ENCODE measurements at places on chromosomes 7 and 10.

DNA sequence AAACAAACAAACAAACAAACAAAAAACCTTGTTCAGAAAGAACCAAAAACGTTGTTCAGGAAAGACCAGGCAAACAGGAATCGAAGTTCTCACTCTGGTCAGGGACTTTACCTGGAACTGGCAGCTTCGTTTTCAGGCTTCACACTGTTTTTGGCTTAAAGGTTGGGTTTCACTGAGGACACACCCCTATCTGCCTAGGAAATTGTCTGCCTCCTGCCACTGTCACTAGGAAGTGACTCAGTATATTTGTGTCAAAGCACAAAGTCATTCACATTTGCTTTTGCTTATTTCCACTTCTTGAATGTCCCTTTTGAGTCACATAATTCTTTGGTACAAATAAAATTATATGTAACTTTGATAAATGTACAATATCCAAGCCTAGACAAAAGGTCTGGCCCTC, 37.9 kb downstream of the PNLIPRP3 start:
- DNase-seq = no peak

GRCh38 chr7:137923380-137923779, 76.6 kb upstream of the DGKI start:
- no peak for DNase-seq

- no peak for DNase-seq
Measured at GRCh38 chr10:32684291-32684690, 238.4 kb downstream of the CCDC7 start.

DNA sequence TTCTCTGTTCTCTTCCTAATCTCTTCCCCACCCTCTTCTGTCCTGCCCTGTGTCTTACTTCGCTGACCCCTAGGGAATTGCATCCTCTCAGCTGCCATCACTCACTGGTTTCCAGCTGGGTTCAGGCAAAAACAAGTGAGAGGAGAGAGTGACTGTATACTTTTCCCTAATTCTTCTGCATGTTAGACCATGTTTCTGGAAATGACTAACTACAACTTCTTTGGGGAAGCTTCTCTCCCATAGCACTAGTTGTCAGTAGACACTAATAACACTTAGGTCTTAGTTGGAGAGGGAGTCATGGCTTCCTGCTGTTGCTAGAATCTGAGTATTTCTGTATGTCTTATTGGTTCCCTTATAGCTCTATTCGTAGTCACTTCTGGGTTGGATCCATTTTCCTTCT, 299.0 kb upstream of the FZD1 start:
- DNase-seq = no peak

- no peak for DNase-seq
Measured at GRCh38 chr7:108236681-108237415, 106.7 kb upstream of the LAMB4 start.

DNA sequence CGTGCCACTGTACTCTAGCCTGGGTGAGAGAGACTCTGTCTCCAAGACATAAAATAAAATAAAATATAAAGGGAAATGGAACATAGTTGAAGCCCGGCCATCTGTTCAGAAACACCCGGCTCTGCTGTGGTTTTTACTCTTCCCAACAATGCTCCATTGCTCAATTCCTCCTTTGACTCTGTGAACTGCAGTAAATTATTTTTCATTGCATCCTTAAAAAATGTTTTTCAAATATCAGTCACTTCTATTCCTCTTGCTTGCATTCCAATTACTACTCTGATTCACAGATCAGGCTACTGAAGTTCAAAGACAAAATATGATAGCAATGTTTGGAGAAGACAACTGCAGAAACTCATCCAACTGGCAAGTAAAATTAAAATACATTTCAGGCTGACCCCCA, 983.0 kb downstream of the SORCS1 start:
- no peak for DNase-seq

DNA sequence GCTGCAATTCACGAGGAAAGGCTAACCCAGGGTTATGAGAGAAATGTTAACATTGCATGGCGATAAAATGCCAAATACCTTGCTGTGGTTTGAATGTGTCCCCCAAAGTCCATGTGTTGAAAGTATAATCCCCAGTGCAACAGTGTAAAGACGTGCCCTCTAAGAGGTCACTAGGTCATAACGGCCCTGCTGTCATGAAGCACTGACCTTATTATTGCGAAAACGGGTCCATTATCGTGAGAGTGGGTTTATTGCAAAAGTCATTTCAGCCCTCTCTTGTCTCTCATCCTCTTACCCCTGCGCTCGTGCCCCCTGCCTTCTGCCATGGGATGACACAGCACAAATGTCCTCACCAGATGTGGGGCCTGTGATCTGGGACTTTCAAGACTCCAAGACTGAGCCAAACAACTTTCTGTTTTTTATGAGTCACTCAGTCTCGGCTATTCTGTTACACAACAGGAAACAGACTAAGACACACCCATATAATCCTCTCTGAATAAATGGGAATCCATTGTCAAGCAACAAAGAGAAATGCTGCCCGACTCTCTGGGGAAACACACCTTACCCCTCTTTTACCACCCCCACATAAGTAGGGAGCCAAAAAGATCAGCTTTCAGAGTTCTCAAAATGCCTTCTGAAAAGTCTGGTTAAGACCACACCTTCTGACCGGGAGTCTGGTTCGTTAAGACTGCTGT, 73.1 kb upstream of the UCN3 start:
- no peak for DNase-seq

GRCh38 chr10:10661176-10661575, 356.5 kb upstream of the CELF2 start:
- DNase-seq = no peak

DNA sequence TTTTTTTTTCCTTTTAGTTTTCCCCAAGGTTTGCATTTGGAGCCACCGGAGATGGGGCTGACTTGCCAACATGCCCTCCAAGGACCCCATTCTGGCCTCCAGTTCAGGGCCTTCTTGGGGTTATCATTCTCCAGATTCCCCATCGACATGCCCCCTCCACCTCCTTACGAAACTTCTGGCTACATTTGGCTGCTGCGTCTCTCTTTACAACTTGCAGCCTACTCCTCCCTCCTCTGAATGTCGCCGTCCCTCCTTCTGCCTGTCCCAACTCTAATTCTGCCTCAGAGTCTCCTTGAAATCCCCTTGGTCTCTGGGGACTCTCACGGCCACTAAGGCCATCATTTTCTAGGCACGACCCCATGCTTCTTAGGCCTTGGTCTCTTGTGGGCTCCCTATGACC, 72.2 kb upstream of the PODXL start:
- no peak for DNase-seq

DNA sequence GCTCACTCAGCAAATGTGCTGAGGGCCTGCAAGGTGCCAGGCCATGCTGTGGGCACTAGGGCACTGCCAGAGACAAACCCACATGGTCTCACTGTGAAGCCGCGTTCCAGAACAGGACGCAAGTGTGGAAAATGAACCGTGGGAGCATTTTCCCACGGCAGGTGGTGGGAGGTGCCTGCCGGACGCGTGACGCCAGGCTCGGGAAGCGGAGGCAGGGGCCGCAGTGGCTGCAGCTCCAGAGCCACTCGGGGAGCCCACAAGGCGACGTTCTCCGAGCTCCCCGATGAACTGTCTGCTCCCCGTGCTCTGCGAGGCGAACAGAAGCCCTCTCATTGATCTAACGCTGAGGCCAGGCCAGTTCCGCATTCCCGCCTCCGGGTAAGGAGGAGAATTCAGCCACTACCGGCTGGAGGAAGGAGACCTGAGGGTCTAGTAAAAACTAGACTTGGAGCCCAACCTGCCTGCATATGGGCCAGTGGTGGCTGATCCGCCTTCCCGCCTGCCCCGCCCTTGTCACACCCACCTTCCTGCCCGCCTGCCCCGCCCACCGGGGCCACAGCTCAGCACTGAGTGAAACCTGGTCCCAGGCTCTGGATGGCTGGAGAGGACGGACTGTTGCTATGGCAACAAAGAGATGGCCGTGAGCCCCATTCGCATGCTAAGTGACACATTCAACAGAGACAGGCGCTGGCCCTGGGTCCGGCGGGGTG, 13.1 kb downstream of the ADGRA1 start:
- DNase-seq = peak; percentile 26

- no peak for DNase-seq
Measured at GRCh38 chr7:45701701-45702510, 127.7 kb downstream of the ADCY1 start.

DNA sequence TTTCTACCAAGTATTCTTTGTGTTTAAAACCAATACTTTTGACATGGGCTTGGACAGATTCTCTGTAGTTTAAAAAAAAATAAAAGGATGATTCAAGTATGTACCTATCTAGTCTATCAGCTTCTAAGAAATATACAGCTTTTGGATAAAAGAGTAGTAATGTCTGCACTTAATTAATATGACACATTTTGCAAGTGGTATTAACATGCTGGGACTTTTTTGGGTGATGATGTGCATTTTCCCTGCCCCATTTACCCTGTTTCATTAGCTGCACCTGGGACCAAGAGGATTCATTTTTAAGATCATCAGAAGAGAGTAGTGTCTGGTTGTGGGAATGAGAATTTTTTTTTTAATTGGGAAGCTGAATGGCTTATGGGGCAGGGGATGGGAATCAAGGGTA, 236.2 kb upstream of the KLF14 start:
- DNase-seq = no peak

DNA sequence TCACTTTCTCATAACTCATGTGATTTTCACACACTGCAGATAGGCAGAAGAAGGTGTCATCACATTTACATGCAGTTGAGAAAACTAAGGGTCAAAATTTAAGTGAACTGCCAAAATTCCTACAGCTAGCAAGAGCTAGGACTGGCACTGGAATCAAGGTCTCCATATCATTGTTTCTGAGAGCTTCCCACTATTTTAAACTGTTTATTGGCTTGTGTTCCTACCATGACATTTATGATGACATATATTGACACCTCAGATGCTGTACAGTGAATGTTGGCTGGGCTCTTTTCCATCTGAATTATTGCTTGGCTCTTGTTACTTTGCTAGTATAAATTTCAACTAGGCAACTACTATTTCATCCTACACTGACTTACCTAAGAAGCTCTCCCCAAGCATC, 2.0 kb downstream of the THSD7A start:
- DNase-seq = no peak
